Small intestine (tissue), 16 donors: ENCODE measurements at places on chromosomes 12 and 14.
A peak's percentile ranks its signal among the peaks of the same experiment; 100 is the strongest.

GRCh38 chr12:68100241-68100640 is 59.3 kb downstream of the IFNG start:
- DNase-seq: no peak

GRCh38 chr14:50839691-50840090 is 8.7 kb upstream of the NIN start:
- no peak for DNase-seq

GRCh38 chr12:112539221-112539620 is 120.5 kb downstream of the PTPN11 start:
- DNase-seq: no peak

- no peak for DNase-seq
Measured at GRCh38 chr14:68551045-68551683, 241.7 kb downstream of the ZFP36L1 start.

DNA sequence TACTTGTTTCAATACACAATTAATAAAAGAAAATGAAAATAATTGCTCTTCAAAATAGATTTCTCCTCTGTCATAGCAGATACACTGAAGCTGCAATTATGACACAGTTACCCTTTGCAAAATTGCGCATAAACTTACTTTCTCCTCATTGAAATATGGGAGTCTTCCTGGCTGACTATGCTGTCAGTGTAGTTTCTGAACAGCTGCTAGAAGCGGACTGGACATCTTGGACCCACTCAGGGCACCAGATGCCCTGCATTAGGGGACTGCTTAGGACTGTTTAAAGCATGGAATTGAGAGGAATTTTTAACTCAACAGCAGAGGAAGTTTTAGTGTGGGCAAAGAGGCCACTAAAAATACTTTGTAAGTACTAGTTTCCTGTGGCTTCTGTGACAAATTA is 454.9 kb downstream of the ATP23 start:
- no peak for DNase-seq

GRCh38 chr14:88542857-88543795 is 11.7 kb downstream of the PTPN21 start:
- DNase-seq: peak; percentile 70

DNA sequence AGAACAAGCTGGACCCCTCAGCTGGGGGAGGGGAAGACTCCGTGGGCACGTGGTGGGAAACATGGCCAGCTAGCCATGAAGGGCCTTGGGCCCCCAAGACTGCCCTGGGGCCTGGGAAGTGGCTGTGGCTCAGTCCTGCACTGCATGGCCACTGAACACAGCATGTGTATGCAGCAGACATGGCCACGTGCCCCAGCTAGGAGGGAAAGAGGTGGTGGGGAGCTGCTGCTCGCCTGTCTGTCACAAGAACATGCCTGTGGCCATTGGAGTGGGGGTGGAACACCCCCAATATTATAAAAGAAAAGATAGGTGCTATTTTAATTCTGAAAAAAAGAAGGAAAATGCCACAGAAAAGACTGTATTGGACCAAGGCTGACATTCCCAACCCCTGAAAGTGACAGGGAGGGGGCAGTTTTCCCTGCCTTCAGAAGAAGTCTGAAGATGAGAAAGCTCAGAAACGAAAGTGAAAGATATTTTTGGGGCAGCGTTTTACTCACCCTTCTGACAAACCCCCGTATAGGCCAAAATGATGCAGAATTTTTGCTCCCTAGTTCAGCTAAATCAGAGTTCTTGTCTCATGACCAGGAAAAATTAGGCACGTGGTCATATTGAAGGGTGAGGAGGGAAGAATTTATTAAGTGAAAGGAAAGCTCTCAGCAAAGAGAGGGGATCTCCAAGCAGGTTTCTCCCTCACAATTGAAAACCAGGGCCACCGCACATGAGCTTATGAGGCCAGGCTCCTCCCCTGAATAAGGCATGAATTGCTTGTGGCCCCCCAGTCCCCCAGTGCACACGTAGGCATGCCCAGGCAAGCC is 35.2 kb upstream of the PCNX1 start:
- peak; percentile 36 for DNase-seq

GRCh38 chr12:72448805-72449204 is 176.6 kb downstream of the TRHDE start:
- DNase-seq: no peak

GRCh38 chr12:87381742-87382141 is 647.5 kb downstream of the C12orf50 start:
- no peak for DNase-seq

- DNase-seq: peak; percentile 93
Measured at GRCh38 chr14:91317381-91318308, 73.1 kb upstream of the GPR68 start.

DNA sequence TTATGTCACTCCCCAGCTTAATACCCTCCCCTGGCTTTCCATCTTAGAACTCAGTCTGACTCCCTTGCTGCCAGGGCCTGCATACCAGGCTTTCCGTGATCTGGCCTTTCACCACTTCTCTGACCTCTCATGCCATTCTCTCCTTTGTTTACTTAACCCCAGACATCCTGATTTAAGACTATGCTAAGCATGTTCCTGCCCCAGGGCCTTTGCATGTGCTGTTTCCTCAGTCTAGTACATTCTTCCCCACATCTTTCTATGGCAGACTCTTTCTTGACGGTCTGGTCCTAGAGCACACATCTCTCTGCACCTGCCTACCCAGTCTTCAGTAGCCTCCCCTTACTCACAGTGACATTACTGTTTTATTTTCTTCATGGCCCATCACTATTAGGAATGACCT is 42.2 kb downstream of the PLXNC1 start:
- DNase-seq: no peak

GRCh38 chr12:101862245-101862644 is 15.1 kb upstream of the DRAM1 start:
- no peak for DNase-seq

- no peak for DNase-seq
Measured at GRCh38 chr12:91704446-91704845, 441.2 kb downstream of the BTG1 start.

DNA sequence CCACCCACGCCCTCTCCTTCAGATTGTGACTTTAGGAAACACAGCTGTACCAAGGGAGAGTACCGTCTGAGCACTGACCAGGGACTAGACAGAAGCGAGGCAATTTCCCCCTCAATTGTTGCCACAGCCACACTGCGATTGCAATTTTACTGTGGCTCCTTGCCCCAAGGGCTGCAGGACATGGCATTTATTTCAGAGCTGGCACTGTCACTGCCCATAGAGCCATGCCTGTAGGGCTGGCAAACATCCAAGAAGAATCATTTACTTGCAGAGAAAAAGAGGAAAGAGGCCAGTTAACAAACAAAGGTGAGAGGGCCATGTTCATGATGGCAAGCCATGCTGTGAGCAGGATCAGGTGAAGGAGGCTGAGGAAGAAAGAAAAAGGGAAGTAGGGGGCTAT is 129.6 kb downstream of the EMP1 start:
- no peak for DNase-seq

GRCh38 chr12:106138633-106139421 is at the start of gene NUAK1:
Gene NUAK1, minus strand, starts transcription at chr12:106138954. Its CDS starts 301 bp downstream, at chr12:106138653.
- no peak for DNase-seq
